ENCODE measurements at places on chromosomes 7 and 10. TPM values are rescaled to one million over a fixed set of nuclear protein-coding genes. Genes with fewer than 3 reads are reported as not detected.

Gene PI4K2A
- 22.0 TPM for total RNA-seq

Gene TMEM236
- 0.06 TPM for total RNA-seq

Gene LEP
- total RNA-seq, result not detected

Gene CLCN1
- not detected for total RNA-seq

Gene CALML3
- not detected for total RNA-seq

Gene IMPDH1
- total RNA-seq, result 137 TPM

Gene ADCY1
- total RNA-seq, result 2.5 TPM

Gene FGL2
- not detected for total RNA-seq

Gene DNAJC12
- 57.0 TPM for total RNA-seq

Gene BTAF1
- 11.9 TPM for total RNA-seq

Gene SAMD8
- 14.8 TPM for total RNA-seq

Gene AGR3
- total RNA-seq, result not detected

Gene TUBAL3
- total RNA-seq, result 0.21 TPM

Gene RBM20
- total RNA-seq, result 3.3 TPM

Gene BTBD16
- 0.46 TPM for total RNA-seq

Gene CYP3A7
- total RNA-seq, result not detected

Gene GARIN1A
- 0.38 TPM for total RNA-seq

Gene PDE6C
- not detected for total RNA-seq

Gene ITIH5
- 0.20 TPM for total RNA-seq

Gene HOXA5
- total RNA-seq, result 5.9 TPM

Gene EFCAB10
- 3.3 TPM for total RNA-seq

Gene PRPS1L1
- total RNA-seq, result not detected

Gene SEMA3C
- total RNA-seq, result 75.5 TPM

Gene FAM25C
- total RNA-seq, result 0.98 TPM

Gene SLC26A3
- total RNA-seq, result not detected

Gene CDC14C
- not detected for total RNA-seq

Gene PTPN20
- total RNA-seq, result 3.9 TPM

Gene SFTPA1
- not detected for total RNA-seq

Gene CCDC7
- 0.61 TPM for total RNA-seq

Gene ZNF365
- total RNA-seq, result 1.0 TPM

Gene TYSND1
- total RNA-seq, result 16.3 TPM

Gene ANKIB1
- 18.2 TPM for total RNA-seq

Gene GNAI1
- total RNA-seq, result 30.8 TPM

Gene WEE2
- total RNA-seq, result not detected

Gene THSD7A
- 2.4 TPM for total RNA-seq

Gene ADAM12
- total RNA-seq, result 4.3 TPM

Gene BLVRA
- 68.8 TPM for total RNA-seq

Gene RET
- total RNA-seq, result 0.36 TPM

Gene BMPER
- 4.3 TPM for total RNA-seq

Gene TMEM213
- not detected for total RNA-seq

Gene WDR86
- 0.11 TPM for total RNA-seq

Gene KIF11
- 37.9 TPM for total RNA-seq

Gene TRPV5
- not detected for total RNA-seq

Gene TLL2
- total RNA-seq, result 0.12 TPM

Gene SUN3
- total RNA-seq, result 0.09 TPM

Gene IFIT2
- total RNA-seq, result 2.7 TPM

Gene FAM25A
- total RNA-seq, result 0.52 TPM

Gene MOGAT3
- not detected for total RNA-seq

Gene ABCA13
- 0.06 TPM for total RNA-seq

Gene TDRD1
- not detected for total RNA-seq

Measured in A549 treated with Hydrocortisone at 1 μM for 4 hours (cell line).